ENCODE measurements at places on chromosomes 7 and 10. TPM values are rescaled to one million over a fixed set of nuclear protein-coding genes. Genes with fewer than 3 reads are reported as not detected.
A peak's percentile ranks its signal among the peaks of the same experiment; 100 is the strongest.

Gene SLC16A9
- total RNA-seq = 48.5 TPM

Gene GTPBP4
- 53.4 TPM for total RNA-seq

Gene CYP2C19
- not detected for total RNA-seq

Gene CHRM2
- not detected for total RNA-seq

GRCh38 chr10:110815354-110816004 is 56.2 kb upstream of the PDCD4 start:
- no peak for DNase-seq

- DNase-seq = peak; percentile 9
Observed at GRCh38 chr7:50791938-50792341, 9.2 kb upstream of the GRB10 start.

DNA sequence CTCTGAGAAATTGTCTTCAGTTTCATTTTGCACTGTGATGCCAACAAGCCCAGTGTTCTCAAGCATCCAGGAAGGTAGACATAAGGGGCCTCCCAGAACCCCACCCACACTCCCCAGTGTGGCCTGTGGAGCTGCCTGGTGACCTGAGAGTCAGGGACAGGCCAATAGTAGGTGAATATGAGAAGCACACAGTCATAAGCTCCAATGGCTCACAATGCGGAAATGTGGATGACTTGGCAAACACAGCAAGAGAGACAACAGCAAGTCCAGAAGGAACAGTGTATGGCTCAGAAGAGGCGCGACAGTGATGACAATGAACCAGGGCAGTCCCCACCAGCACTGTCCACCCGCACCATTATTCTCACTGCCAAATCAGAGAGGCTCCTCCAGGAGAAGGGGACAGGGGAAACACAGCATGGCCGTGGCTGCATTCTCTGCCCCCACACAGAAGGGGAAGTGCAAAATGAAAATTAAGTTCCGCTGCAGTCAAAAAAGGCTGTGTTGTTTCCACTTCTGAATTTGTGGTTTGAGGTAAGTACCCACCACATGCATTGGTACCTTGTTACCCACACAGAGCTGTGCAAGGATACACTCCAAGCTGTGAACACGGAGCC is 419.8 kb downstream of the GRID1 start:
- DNase-seq = no peak

- DNase-seq = no peak
Observed at GRCh38 chr7:4225881-4226523, 456.1 kb upstream of the FOXK1 start.

GRCh38 chr7:45917658-45918057 is 3.4 kb downstream of the IGFBP3 start:
- peak; percentile 84 for DNase-seq

- no peak for DNase-seq
Observed at GRCh38 chr10:132640326-132641125, 102.9 kb downstream of the INPP5A start.

DNA sequence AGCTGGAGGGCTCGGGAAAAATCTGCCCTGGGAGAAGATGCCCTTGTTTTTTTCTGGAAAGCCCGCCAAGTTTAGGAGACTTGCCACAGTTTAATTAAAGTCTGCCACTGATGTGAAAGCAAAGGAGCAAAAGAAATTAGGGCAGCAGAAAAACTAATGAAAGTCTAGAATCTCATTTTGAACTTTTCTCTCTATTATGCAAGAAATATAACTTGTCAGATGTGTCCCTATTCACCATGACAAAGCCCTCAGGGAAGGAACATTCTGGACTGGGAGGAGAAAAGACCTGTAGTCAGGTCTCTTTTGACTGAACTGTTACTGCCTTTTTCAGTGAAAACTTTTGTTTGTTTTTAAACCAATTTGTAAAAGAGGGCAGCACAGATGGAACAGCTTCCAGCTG is 715.5 kb downstream of the SORCS3 start:
- DNase-seq = no peak

Data from neural progenitor cell (in vitro differentiated cells).